ENCODE measurements at places on chromosomes 5 and 9. TPM values are rescaled to one million over a fixed set of nuclear protein-coding genes. Genes with fewer than 3 reads are reported as not detected.
A peak's percentile ranks its signal among the peaks of the same experiment; 100 is the strongest.

GRCh38 chr5:55533521-55534435, 986 bp downstream of the PLPP1 start:
- DNase-seq, result peak; percentile 29

INSL6 gene
- not detected for polyA plus RNA-seq

- no peak for DNase-seq
Measured at GRCh38 chr9:95465115-95465514, 51.7 kb downstream of the PTCH1 start.

DNA sequence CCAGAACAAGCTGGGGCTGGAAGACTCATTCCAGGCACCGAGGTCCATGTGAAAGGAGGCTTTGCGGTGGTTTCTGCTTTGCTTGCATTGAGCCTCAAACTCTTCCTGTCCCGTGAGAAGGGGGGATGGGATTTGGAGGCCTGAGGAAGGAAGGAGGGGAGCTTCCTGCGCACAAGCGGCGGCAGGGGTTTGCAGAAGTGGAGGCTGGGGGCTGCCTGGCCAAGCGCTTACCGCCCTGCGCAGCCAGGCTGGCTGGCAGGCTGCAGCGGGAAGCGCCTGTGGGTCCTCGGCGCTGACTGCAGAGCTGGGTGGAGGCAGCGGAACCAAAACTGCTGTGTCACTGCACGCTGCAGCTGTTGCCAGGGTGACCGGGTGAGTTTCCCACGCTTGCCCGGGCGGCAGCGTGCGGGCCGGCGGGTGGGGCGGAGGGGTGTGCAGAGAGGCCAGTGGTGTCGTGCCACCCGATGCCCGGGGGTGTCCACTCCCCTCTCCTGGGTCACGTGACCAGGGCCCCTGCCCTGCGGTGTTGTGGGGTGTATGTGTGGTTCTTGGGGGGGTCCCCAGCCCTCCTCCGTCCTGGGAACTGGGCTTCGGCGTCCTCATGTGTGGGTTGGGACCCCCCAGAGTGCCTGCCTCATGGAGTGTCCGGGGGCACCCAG, 81.0 kb downstream of the RXRA start:
- DNase-seq, result peak; percentile 96

- DNase-seq, result peak; percentile 12
Measured at GRCh38 chr5:83377131-83377865, 94.2 kb upstream of the VCAN start.

DNA sequence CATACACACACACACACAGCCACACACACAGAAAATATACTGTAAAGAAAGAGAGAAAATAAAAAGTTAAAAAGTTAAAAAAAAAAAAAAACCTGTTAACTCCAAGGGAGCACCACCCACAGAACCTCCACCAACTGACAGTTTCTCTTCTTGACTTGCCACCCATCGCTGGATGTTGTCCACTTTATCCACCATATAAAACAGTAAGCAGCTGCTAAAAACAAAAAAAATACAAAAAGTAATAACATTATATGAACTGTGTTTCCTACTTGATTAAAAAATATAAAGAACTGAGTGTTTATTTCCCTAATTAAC, 1.2 kb downstream of the PURA start:
- no peak for DNase-seq

- DNase-seq, result no peak
Measured at GRCh38 chr5:95699337-95699736, 16.5 kb upstream of the SPATA9 start.

DNA sequence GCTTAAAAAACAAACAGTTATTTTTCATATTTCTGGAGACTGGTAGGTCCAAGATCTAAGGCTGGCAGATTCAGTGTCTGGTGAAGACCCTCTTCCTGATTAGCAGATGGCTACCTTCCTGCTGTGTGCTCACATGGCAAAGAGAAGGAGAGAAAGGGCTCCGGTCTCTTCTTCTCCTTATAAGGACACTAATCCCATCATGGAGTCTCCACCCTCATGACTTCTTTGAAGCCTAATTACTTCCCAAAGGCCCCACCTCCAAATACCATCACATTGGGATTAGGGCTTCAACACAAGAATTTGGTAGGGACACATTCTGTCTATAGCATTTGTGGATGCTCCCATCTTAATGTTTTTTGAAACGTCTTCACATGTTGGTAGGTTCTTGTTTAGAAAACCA, 391.1 kb downstream of the TMEM161B start:
- DNase-seq, result no peak

ZDHHC11 gene
- polyA plus RNA-seq, result 2.4 TPM

GRCh38 chr9:101716629-101717028, 21.8 kb downstream of the GRIN3A start:
- DNase-seq, result no peak
